ENCODE measurements at places on chromosomes 1 and 21.

DNA sequence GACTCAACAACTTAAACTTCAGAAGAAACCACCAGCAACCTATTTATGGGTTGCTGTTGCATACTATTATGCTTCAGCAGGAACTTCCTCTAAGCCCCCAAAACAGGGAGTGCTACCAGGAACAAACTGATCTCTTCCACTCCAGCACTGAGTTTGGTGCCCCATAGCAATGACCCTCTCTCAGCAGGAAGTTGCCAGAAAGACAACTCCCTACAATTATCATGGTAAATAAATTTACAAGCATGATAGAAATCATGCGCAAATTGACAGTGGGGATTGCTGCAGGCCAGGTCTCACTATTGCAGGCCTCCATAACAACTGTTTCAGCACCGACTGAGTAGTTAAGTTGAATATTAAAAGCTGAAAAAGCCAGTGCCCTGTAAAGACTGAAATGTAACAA lies 180.6 kb downstream of the PLA2G4A start:
- DNase-seq, result no peak

GRCh38 chr21:45231705-45232104 lies 56.0 kb downstream of the POFUT2 start:
- no peak for DNase-seq

- no peak for DNase-seq
Observed at GRCh38 chr1:24993871-24994580, 64.0 kb upstream of the RUNX3 start.

- no peak for DNase-seq
Observed at GRCh38 chr21:33203371-33203724, 26.4 kb upstream of the IFNAR2 start.

- DNase-seq, result no peak
Observed at GRCh38 chr1:167763525-167764220, 41.9 kb downstream of the MPZL1 start.

GRCh38 chr1:35717911-35718476 lies 690 bp downstream of the C1orf216 start:
- DNase-seq, result no peak

DNA sequence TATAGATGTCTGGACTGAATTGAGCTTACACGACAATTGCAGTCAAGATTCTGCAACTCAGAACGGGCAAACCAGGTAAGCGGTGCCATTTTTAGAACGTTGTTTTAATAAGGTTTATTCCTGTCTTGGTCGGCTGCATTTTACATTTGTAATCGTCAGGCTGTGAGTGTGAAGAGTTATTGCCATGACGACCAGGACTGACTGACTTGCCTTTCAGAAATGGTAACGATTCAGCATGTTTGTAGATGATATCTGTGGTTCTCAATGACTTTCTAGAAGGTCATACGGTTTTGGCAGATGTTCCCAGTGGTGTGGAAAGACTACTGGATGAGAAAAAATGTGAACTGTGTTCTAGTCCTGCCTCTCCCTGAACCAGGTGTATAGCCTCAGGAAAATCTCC lies 271.3 kb upstream of the B3GALT2 start:
- no peak for DNase-seq

DNA sequence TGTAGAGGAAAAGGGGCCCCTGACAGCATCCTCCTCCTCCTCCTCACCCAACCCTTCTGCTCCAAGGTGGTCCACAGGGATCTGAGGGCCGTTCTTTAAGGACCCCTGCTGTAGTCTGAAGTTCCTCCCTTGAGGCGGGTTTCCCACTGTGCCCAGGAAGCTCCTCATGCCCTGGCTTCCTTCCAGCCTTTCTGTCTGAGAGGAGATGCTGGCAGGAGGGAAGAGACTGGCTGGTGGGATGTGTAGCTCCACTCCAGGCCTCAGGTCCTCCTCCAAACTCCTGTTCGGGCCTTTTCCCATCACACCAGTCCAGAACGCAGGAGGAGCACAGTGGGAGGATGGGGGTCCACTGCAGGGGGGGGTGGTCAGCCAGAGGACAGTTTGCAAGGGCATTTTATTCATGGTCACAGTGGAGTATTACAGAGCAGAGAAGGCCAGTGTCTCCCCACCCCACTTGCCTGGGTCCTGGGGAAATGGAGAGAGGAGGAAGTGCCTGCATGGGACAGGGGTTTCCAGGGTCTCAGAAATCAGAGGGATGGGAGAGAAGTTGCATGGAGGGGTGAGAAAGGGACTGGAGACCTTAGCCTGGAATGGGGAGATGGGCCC lies 7.8 kb downstream of the ETV3L start:
- no peak for DNase-seq

DNA sequence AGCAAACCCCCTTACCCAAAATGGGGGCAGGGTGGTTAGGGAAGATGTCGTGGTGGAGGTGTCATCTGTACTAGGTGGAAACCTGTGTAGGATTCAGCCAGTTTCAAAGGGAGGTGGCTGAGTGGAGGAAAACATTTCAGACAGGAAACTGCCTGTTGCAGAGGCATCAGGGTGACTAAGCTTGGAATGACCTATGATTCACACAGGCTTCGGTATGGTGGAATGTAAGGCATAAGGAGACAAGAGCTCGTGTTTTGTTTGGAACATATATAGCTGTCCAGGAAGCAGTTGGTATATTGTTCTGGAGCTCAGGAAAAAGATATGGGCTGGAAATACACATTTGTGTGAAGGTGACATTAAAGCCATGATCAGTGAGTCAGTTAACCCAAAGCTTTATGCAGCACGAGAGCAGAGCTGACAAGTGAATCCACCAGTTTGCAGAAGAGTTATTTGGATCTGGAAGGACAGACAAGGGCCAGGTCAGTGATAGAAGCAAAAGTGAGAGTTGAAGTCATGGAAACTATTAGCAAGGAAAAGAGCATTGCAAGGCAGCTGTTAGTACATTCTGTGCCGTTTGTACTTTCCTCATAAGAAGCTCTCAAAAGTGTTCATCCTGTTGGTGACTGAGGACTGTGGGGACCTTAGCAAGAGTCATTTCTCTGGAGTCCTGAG lies 12.2 kb downstream of the UTP25 start:
- DNase-seq, result no peak

GRCh38 chr1:217861658-217862057 lies 230.5 kb downstream of the SPATA17 start:
- no peak for DNase-seq

- DNase-seq, result no peak
Observed at GRCh38 chr1:239803781-239804180, 287.9 kb upstream of the FMN2 start.

- no peak for DNase-seq
Observed at GRCh38 chr1:35449334-35450008, 107.7 kb downstream of the KIAA0319L start.

All from activated T-cell treated with anti-CD3 and anti-CD28 coated beads, Interleukin-2, amount 50 U/mL, for 48 hours (primary cell).